ENCODE measurements at places on chromosomes 5 and 9.

- no peak for DNase-seq
These were observed 217.0 kb downstream of the GAS1 start for GRCh38 chr9:86730163-86730928.

- no peak for DNase-seq
These were observed 48.6 kb downstream of the ARHGEF28 start for GRCh38 chr5:73674669-73675004.

GRCh38 chr5:68465934-68466551, 250.5 kb downstream of the PIK3R1 start:
- no peak for DNase-seq

DNA sequence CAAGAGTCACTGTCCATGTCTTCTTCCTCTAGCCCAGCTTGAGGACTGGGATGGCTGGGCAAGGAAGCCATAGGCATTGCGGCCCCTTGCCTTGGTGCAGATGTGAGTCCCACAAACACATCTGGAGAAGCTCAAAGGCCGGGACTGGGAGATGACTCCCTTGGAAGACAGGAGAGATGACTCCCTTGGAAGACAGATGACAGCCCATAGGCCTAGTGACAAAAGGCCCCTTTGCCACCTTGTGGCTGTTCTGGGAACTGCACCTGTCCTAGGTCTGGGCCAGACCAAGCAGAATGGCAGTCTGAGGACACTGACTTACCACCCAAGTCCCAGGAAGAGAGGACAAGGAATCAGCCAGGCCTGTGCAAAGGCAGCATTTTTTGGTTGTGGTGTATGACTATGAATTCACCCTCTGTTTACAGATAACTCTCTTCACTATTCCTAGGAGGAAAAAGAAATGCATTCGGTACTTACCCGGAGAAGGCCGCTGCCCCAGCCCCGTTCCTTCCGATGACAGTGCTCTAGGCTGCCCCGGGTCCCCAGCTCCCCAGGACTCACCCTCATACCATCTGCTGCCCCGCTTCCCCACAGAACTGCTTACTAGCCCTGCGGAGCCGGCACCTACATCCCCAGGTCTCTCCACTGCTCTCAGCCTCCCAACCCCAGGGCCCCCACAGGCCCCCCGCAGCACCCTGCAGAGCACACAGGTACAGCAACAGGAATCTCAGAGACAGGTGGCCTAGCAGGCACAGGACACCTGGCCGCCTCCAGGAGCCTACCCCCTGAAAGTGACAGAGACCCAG, 30.8 kb downstream of the SKP1 start:
- peak; percentile 93 for DNase-seq

DNA sequence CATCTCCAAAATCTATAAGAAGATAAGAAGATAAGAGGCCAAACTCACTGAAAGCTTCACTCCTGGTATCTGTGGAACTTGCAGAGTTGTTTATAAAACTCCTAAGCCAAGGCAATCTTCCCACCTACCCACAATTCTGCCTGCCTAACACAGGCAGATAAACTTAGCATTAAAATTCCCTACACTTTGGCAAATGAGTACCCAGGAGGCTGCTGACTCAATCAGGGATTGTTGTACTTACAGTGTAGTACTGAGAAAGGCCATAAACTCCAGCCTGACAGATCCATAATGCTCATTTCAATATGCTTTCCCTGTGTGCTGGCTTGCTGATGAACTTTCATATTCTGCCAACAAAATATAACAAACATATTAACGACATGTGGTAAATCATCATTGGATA, 725.2 kb downstream of the BRINP1 start:
- DNase-seq = no peak

- no peak for DNase-seq
These were observed 44.9 kb upstream of the STXBP1 start for GRCh38 chr9:127567035-127567729.

- DNase-seq = no peak
These were observed 216.2 kb downstream of the AUH start for GRCh38 chr9:91145496-91145895.

- DNase-seq = no peak
These were observed 60.5 kb upstream of the ANKRD33B start for GRCh38 chr5:10503321-10503720.
